ENCODE measurements at places on chromosomes 2 and 18.

GRCh38 chr2:169571571-169571970 is 2.1 kb downstream of the FASTKD1 start:
- DNase-seq = no peak

- no peak for DNase-seq
These were observed 92.9 kb downstream of the MAP4K4 start for GRCh38 chr2:101790416-101790815.

DNA sequence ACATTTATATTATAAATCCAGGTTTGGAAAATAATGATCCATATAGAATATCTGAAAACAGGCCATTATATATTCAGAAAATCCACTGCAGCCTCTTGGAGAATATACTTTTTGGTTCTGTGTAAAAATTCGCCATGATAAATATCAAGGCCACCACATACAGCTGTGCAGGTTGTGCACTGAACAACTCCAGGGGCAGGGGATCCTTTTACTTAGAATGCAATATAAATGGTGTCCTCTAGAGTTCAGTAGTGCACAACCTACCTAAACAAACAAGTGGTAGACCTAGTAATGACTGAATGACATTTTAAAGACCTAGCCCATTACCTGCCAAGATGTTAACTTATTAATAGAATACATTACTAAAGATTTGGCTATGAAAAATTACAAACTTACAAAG is 22.4 kb downstream of the MOGAT1 start:
- no peak for DNase-seq

DNA sequence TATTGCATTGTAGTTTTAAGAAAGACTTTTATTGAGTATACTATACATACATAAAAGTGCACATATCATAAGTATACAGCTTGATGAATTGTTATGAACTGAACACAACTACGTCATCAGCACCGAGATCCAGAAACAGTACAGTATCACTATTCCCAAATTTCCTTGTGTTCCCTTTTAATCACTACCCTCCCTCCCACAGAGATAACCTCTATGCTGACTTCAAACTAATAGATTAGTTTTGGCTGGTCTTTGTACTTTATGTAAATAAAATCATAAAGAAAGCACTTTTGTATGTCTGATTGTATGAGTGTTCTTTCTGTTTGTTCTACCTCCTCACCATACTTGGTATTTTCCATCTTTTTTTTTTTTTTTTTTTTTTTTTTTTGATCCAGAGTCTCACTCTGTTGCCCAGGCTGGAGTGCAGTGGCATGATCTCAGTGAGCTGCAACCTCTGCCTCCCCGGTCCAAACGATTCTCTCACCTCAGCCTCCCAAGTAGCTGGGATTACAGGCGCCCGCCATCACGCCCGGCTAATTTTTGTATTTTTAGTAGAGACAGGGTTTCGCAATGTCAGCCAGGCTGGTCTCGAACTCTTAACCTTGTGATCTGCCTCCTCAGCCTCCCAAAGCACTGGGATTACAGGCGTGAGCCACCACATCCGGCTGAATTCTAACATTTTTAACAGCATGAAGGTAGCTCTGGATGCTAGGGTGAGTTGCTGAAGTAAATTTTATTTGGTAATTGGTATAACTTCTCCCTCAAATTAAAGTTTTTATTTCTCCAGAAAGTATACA is 43.3 kb upstream of the RAB1A start:
- DNase-seq = no peak

GRCh38 chr2:202141329-202141947 is 68.4 kb downstream of the KIAA2012 start:
- no peak for DNase-seq
